Spinal cord (tissue), 10 donors: ENCODE measurements at places on chromosomes 3 and 15. TPM values are rescaled to one million over a fixed set of nuclear protein-coding genes. Genes with fewer than 3 reads are reported as not detected.

DNA sequence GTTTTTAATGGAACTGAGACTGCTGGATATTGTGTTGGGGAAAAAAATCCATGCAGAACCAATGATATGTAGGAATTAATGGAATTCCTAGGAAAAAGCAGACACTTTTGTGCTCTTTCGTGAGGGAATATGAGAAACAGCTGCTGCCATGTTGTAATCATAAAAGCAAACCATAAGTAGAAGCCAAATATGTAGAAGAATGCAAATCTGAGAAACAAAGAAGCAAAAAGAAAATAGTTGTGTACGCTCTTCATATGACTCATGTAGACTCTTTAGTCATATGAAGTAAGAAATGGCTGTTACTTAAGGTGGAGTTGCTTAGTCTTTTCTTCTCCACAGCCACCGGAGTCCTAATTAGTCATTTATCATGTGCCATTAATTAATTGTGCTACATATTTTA is 298.6 kb upstream of the ZNF717 start:
- H3K36me3 ChIP-seq: no peaks in the 10 kb centered on the region
- no peak overlapping the region for H3K27ac ChIP-seq
- H3K4me1 ChIP-seq: no peaks in the 10 kb centered on the region

DNA sequence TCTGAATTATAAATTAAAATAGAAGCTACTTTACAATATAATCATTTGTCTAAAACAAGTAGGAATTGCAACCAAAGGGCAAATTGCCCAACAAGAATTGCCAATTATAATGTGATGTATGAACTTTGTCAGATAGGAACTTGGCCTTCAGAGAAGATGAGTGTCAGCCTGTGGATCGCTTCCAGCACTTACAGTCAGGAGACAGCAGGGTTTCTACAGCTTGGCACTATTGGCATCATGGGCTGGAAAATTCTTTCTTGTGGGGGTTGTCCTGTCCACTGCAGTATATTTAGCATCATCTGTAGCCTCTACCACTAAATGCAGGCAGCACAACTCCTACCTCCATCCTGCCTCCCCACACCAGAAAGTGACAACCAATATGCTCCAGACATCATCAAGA is 48.1 kb upstream of the CRBN start:
- DNase-seq: peak; percentile 26
- H3K36me3 ChIP-seq: no peaks in the 10 kb centered on the region
- no peak overlapping the region for H3K4me3 ChIP-seq

The CFAP20DC gene
- 1.7 TPM for total RNA-seq

DNA sequence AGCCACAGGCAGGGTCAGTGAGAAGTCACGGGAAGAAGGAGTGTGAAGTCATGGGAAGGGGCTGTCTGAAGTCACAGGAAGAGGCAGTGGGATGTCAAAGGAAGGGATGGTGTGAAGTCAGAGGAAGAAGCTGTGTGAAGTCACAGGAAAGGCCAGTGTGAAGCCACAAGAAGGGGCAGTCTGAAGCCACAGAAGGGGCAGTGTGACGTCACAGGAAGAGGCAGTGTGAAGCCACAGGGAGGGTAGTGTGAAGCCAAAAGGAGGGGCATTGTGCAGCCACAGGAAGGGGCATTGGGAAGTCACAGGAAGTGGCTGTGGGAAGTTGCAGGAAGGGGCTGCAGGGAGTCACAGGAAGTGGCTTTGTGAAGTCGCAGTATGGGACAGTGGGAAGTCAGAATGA is 35.1 kb downstream of the GASK1A start:
- DNase-seq: no peak
- H3K36me3 ChIP-seq: no peaks in the 10 kb centered on the region
- H3K27me3 ChIP-seq: no peaks in the 10 kb centered on the region
- no peak overlapping the region for H3K27ac ChIP-seq

The IMPG2 gene
- total RNA-seq: 3.1 TPM

- DNase-seq: no peak
- no peak overlapping the region for H3K4me3 ChIP-seq
- no peak overlapping the region for H3K27ac ChIP-seq
- H3K36me3 ChIP-seq: no peaks in the 10 kb centered on the region
- H3K27me3 ChIP-seq: no peaks in the 10 kb centered on the region
Measured at GRCh38 chr3:118557513-118557912, 477.1 kb downstream of the IGSF11 start.

DNA sequence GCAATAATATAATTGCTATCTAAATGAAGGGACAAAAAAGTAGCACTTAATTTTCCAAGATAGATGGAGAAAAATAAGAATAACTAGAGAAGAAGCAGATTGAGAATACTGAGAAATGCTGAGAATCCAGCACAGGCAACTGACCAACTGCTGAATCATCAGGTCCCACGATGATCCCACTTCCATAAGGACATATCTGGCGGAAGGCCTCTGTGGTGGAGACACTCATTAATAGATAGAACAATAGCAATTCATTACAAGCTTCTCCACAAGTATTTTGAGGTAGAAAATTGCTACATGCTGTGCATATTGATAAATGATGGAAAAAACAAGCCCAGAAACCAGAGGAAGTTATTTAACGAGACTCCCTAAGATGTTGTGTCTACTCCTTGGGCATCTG is 105.9 kb downstream of the DUT start:
- DNase-seq: peak; percentile 14
- H3K36me3 ChIP-seq: peaks cover 5% of the 10 kb centered on the region

GRCh38 chr15:88334436-88334835 is 77.9 kb upstream of the NTRK3 start:
- H3K4me3 ChIP-seq: no peak overlapping the region
- no peaks in the 10 kb centered on the region for H3K27me3 ChIP-seq
- H3K36me3 ChIP-seq: no peaks in the 10 kb centered on the region
- peaks cover 6% of the 10 kb centered on the region for H3K4me1 ChIP-seq

DNA sequence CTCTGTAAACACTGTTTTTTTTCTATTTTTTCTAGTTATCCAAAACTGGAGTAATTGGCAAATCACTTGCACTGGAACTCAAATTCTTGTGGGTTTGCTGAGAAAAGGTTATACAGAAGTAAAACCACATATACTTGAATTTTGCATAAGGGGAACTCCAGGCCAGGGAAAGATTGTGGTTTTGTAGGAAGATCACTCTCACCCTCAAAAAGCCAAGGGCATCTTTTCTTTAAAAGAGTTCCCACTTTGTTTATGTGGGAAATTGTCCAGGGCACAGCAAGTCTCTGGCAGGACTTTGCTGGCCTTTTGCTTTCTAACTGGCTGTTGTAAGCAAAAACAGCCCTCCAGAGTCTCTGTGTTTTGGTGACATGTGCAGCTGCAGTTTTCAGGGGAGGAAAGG is 340.3 kb upstream of the RBMS3 start:
- DNase-seq: peak; percentile 49
- no peak overlapping the region for H3K4me3 ChIP-seq
- no peaks in the 10 kb centered on the region for H3K36me3 ChIP-seq
- no peaks in the 10 kb centered on the region for H3K27me3 ChIP-seq
- H3K4me1 ChIP-seq: peaks cover 8% of the 10 kb centered on the region
- peak overlapping the region; percentile 86 for H3K27ac ChIP-seq

The SRGAP3 gene
- total RNA-seq: 46.1 TPM

The ARGFX gene
- not detected for total RNA-seq

DNA sequence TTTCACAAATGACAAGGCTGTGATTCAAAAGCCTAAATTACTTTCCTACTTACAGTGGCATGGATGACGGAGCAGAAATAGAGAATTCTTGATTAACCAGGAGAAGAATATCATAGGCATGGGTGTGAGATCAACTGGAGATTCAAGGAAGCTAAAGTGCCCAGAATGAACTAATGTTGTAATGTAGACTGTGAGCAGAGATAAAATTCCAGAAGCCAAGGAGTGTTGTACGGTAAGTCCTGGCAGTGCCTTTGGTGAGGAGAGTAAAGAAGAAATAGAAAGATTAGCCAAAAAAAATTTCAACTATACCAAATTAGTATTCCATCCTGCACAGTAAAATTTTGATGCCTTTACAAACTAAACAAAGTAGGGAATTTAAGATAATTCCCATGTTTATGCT is 75.9 kb downstream of the ZBTB20 start:
- no peaks in the 10 kb centered on the region for H3K4me1 ChIP-seq
- H3K27ac ChIP-seq: peak overlapping the region; percentile 25
- no peak for DNase-seq
- no peaks in the 10 kb centered on the region for H3K27me3 ChIP-seq
- no peak overlapping the region for H3K4me3 ChIP-seq

GRCh38 chr3:65343736-65344135 is 655.9 kb upstream of the ADAMTS9 start:
- H3K36me3 ChIP-seq: no peaks in the 10 kb centered on the region
- no peak for DNase-seq
- H3K4me3 ChIP-seq: no peak overlapping the region
- H3K27me3 ChIP-seq: no peaks in the 10 kb centered on the region
- H3K4me1 ChIP-seq: no peaks in the 10 kb centered on the region

- no peaks in the 10 kb centered on the region for H3K27me3 ChIP-seq
- H3K4me1 ChIP-seq: peaks cover 11% of the 10 kb centered on the region
- H3K4me3 ChIP-seq: no peak overlapping the region
- H3K27ac ChIP-seq: no peak overlapping the region
Measured at GRCh38 chr3:127799476-127800222, 22.7 kb downstream of the MGLL start.

DNA sequence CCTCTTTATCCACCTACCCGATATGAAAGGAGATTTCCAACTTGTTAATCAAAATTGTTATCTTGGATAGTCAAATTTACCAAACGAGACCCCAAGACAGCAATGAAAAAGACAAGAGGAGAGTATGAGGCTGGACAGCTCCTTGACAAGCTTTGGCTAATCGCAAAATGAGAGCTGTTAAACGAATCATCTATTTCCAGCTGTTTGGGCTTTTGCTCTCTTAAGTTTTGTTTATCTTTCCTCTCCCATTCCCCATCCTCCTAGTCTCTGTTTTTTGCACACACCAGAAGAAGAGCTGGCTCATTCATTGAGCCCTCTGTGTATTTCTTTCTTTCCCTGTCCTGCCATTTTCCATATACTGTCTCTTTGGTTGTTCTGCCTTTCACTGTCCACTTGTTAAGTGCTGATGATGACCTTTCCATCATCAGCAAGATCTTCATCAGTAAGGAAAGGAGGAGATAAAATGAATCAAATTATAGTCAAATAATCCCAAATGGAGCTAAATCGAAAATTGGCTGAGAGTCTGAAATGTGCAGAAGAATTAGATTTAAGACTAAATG is 161.6 kb downstream of the SLC9A9 start:
- DNase-seq: no peak
- H3K36me3 ChIP-seq: no peaks in the 10 kb centered on the region
- no peaks in the 10 kb centered on the region for H3K4me1 ChIP-seq
- H3K27ac ChIP-seq: no peak overlapping the region
- H3K27me3 ChIP-seq: no peaks in the 10 kb centered on the region

The PPARG gene
- total RNA-seq: 7.1 TPM

GRCh38 chr3:23671851-23672589 is 133.7 kb upstream of the UBE2E1 start:
- no peaks in the 10 kb centered on the region for H3K36me3 ChIP-seq
- H3K4me3 ChIP-seq: peak overlapping the region; percentile 27
- H3K27me3 ChIP-seq: peaks cover 5% of the 10 kb centered on the region
- DNase-seq: no peak

DNA sequence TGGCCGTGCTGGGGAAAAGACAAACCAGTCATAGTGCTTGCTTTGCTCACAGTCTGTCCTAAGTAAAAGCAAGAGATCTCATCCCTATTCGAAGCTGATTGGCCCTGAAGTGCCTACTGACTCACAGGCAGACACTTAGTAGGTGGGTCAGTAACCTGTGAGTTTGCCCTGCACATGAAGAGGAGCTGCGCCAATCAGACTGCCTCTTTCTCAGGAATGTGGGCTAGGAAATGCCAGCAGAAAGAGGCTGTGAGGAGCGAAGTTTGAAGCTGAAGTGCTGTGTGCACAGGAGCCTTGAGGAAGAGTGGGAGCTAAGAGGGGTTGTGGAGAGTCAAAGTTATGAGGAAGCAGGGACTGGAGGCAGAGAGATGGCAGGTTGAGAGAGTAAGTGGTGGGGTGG is 126.8 kb downstream of the IL20RB start:
- H3K27me3 ChIP-seq: no peaks in the 10 kb centered on the region
- no peaks in the 10 kb centered on the region for H3K36me3 ChIP-seq
- H3K4me3 ChIP-seq: no peak overlapping the region
- no peaks in the 10 kb centered on the region for H3K4me1 ChIP-seq
- no peak for DNase-seq
- no peak overlapping the region for H3K27ac ChIP-seq

- DNase-seq: no peak
- H3K4me1 ChIP-seq: no peaks in the 10 kb centered on the region
- H3K27ac ChIP-seq: no peak overlapping the region
- no peaks in the 10 kb centered on the region for H3K27me3 ChIP-seq
- no peak overlapping the region for H3K4me3 ChIP-seq
Measured at GRCh38 chr15:69181424-69181823, 21.0 kb downstream of the GLCE start.

- no peak overlapping the region for H3K27ac ChIP-seq
- no peak for DNase-seq
- no peak overlapping the region for H3K4me3 ChIP-seq
- H3K4me1 ChIP-seq: no peaks in the 10 kb centered on the region
Measured at GRCh38 chr3:114176890-114177289, 2.0 kb downstream of the DRD3 start.

GRCh38 chr15:93072411-93073394 is 16.3 kb downstream of the RGMA start:
- no peak for DNase-seq
- peaks cover 2% of the 10 kb centered on the region for H3K27me3 ChIP-seq
- H3K27ac ChIP-seq: peak overlapping the region; percentile 93
- H3K4me1 ChIP-seq: peaks cover 77% of the 10 kb centered on the region

DNA sequence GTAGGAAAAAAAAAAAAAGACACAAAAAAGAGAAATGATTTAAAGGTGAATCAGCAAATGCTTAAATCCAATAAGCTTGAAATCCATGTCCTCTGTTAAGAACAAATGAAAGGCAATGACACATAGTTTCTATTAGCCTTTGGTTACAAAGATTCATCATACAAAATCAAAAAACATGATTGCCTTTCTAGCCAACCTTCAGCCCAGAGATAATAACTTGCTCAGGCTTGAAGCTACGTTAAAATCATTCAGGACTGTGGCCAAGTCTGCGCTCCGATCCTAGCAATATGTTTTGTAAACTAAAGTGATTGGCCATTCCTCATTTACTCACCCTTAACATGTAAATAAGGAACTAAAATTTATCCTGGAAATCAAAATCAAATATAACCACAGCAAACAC is 556.7 kb downstream of the FGF12 start:
- no peak for DNase-seq
- H3K27me3 ChIP-seq: no peaks in the 10 kb centered on the region
- no peaks in the 10 kb centered on the region for H3K4me1 ChIP-seq
- no peaks in the 10 kb centered on the region for H3K36me3 ChIP-seq
- H3K27ac ChIP-seq: no peak overlapping the region

- H3K4me3 ChIP-seq: no peak overlapping the region
- H3K36me3 ChIP-seq: no peaks in the 10 kb centered on the region
- H3K27me3 ChIP-seq: no peaks in the 10 kb centered on the region
- no peak for DNase-seq
- H3K4me1 ChIP-seq: no peaks in the 10 kb centered on the region
Measured at GRCh38 chr3:186693843-186694242, 23.3 kb upstream of the KNG1 start.

GRCh38 chr3:11556851-11557644 is 86.7 kb downstream of the VGLL4 start:
- H3K4me1 ChIP-seq: peaks cover 95% of the 10 kb centered on the region
- H3K27me3 ChIP-seq: no peaks in the 10 kb centered on the region
- peak overlapping the region; percentile 85 for H3K27ac ChIP-seq

The GRIP2 gene
- total RNA-seq: 8.4 TPM

The BTLA gene
- total RNA-seq: 0.06 TPM
